Right forelimb (tissue), 1 donor: ENCODE measurements at places on chromosomes 6 and 20.
A peak's percentile ranks its signal among the peaks of the same experiment; 100 is the strongest.

GRCh38 chr6:35922139-35922554 is 1.2 kb upstream of the SRPK1 start:
- DNase-seq, result no peak

GRCh38 chr6:116412270-116412669 is 41.5 kb downstream of the DSE start:
- no peak for DNase-seq

GRCh38 chr6:43891072-43891870 is 121.3 kb downstream of the VEGFA start:
- no peak for DNase-seq

DNA sequence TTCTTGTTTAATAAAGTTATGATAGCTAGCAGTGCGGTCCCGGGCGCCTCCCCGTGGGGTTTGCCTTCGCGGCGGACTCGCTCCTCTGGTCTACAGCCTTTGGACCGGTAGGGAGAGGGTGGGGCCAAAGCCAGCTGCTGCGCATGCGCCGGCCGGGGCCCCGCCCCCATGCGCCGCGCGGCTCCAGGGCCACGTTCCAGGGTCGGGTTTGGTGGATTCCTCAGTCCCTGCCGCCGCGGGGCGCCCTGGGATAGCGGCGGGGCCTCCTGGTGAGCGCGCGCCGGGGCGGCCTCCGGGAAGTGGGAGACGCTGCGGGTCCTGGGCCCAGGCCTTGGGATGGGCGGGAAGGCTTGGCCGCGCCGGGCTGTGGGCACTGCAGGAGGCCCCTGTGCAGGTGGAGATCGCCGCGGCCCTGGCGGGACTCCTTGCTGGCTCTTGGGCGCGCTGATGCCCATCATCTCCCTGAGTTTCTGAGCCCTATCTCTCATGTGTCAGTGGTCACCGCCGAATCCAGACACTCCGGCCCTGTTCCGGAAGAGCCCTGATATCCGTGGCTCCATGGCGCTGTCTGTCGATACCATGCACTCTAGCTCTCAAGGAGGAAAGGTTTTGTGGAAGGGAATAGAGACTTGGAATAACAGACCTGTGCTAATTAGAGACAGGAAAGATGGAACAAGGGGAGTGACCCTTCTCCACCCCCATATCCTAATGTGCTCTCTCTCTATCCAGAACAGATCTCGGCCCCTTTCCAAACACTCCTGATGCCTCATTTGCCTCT is at the start of gene VARS2:
TSS of gene VARS2 (plus strand) at position 163 of the 778 bp plus-strand sequence. CDS start at position 762, 599 bp downstream.
- DNase-seq, result peak; percentile 97

DNA sequence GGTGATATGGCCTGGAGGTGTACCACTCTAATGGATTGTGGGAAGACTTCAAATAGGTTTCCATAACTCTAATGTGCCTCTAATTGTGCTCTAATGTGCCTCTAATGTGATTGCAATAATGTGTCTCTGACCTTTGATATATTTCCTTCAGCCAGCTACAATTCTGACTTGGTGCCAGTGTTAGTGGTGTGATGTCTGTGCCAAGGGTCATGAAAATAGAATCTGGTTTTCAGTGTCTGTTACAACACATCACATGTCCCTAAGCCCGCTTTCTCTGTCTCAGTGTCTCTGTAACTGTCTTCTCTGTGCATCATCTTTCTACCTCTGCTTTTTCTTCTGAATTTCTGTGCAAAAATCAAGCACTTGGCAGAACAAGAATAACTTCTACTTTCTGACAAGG is 77.2 kb upstream of the ECI2 start:
- DNase-seq, result no peak

- no peak for DNase-seq
These were observed 41.7 kb upstream of the PIM1 start for GRCh38 chr6:37127961-37128862.

GRCh38 chr6:166529586-166529985 is 56.9 kb downstream of the RAMACL start:
- no peak for DNase-seq

- peak; percentile 89 for DNase-seq
These were observed at the start of gene GPANK1 for GRCh38 chr6:31664790-31665500. GPANK1 (minus strand) TSS chr6:31664997; CDS start chr6:31664478, 519 bp downstream.

DNA sequence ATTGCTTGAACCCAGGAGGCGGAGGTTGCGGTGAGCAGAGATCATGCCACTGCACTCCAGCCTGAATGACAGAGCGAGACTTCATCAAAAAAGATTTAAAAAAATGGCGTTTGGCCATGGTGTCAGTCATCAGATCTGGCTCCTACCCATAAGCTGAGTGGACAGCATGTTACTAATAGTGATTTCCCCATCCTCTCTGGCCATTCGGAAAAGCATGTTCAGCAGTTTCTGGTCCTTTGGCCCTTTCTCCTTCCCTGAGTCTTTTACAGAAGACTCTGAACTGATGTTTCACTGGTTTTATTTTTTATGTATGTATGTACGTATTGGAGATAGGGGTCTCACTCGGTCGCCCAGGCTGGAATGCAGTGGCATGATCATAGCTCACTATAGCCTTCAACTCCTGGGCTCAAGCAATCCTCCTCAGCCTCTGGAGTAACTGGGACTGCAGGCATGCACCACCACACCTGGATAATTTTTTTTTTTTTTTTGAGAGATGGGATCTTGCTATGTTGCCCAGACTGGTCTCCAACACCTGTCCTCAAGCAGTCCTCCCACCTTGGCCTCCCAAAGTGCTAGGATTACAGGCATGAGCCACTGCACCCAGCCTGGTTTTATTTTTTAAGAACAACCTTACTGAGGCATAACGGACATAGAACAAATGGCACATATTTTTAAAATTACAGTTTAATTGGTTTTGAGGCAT is 84.2 kb upstream of the CNKSR3 start:
- DNase-seq, result no peak

DNA sequence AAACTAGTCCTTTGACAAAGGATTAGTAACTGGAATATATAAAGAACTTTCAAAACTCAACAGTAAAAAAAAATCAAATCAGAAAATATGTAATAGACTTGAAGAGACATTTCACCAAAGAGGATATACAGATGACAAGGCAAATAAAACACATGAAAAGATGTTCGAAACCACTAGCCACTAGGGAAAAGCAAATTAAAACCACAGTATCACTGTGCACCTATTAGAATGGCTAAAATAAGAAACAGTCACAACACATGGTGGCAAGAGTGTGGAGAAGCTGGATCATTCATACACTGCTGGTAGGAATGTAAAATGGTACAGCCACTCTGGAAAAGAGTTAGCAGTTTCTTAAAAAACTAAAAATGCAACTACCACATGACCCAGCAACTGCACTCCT is 14.9 kb downstream of the ZBTB2 start:
- no peak for DNase-seq

GRCh38 chr6:26258212-26258977 is 106.6 kb upstream of the BTN3A2 start:
- DNase-seq, result no peak

DNA sequence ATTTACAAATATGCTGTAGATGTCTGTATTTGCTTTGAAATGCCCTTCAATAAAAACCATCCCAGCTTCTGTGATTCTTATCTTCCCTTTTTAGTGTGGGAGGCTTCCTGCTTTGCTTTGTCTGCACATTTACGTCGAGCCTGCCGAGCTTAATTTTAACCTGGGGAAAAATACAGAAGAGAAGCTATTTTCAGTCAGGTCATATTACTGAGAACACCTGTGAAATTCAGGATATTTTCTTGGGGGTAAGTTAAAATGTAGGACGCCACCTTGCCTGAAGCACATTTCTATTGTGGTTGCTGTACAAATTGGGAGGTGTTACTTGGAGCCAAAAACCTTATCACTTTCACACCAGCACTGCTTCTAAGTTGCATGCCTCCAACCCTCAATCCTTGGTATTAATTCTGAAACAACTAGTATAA is 43.6 kb upstream of the FUCA2 start:
- no peak for DNase-seq

DNA sequence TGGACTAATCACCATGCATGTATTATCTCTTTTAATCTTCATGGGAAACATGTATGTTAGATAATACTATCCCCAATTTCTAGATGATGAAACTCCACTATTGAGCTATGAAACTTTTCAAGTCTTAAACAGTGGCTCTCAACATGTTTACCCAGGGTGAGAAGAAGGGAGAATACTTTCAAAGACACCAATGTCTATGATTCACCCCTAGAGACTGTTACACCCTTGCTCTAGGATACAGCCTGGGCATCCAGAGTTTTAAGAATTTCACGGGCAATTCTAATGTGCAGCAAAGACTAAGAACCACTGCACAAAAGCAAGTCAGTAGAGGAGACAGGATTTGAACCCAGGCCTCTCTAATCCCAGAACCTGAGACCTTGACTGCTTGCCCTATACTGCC is 47.8 kb downstream of the GFOD1 start:
- DNase-seq, result no peak

- DNase-seq, result peak; percentile 45
These were observed 84.7 kb downstream of the MAP3K4 start for GRCh38 chr6:161076181-161076677.

GRCh38 chr6:26322645-26323482 is 42.1 kb upstream of the BTN3A2 start:
- DNase-seq, result peak; percentile 73

DNA sequence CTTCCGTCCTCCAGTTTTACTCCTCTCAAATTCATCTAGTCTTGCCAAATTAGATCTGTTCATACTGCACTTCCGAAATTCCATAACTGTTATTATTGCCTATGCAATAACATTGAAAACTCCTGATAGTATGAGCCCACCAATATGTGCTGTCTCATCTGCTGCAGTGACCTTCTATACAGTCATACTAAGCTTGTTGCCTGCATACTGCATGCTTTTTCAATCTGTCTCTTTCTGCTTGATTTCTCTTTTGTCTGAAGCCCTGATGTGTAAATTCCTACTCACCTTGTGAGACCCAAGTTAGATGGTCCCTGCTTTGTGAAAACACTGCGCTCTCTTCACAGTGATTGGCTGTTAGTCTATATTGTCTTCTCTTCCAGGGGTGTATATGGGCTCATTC is 1.1 kb downstream of the TBP start:
- DNase-seq, result no peak

- no peak for DNase-seq
These were observed 2.8 kb upstream of the ZNF512B start for GRCh38 chr20:63972312-63973159.

DNA sequence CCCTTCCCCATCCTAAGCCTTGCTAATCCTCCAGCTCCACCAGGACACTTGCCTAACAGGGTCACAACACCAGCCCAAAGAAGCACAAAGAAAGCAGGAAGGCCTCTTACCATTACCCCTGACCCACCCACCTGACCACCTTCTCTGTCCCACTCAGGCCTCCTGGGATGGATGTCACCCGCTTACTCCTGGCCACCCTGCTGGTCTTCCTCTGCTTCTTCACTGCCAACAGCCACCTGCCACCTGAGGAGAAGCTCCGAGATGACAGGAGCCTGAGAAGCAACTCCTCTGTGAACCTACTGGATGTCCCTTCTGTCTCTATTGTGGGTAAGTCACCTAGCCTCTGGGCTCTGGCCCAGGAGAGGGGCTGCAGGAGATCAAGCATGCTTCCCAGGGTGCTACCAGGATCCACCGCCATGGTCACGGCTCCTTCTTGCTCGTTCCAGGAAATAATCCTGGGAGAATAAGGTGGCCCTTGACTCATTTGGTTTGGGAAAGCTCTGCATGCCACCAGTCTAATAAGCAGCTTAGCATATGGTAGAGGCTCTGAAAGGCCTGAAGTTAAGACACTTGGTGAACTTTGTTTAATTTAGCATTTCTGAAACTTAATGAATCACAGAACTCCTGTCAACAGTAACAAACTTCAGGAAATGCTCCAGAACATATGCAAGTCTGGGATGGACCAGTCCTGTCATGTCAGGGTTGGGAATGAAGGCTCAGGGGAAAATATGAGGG is 19.2 kb downstream of the ASIP start:
- DNase-seq, result no peak

- DNase-seq, result no peak
These were observed 18.9 kb upstream of the CCN5 start for GRCh38 chr20:44696315-44696714.

GRCh38 chr6:92757925-92758324 is 661.4 kb downstream of the EPHA7 start:
- DNase-seq, result no peak

GRCh38 chr6:81744131-81744530 is 8.3 kb downstream of the TENT5A start:
- no peak for DNase-seq

- peak; percentile 66 for DNase-seq
These were observed 72.3 kb downstream of the BTBD9 start for GRCh38 chr6:38567436-38567835.

GRCh38 chr6:154301839-154302752 is 54.5 kb downstream of the IPCEF1 start:
- DNase-seq, result no peak

- DNase-seq, result no peak
These were observed 62.2 kb downstream of the KCNB1 start for GRCh38 chr20:49420292-49420691.

GRCh38 chr6:126156973-126157372 is 170.6 kb downstream of the TRMT11 start:
- DNase-seq, result no peak

GRCh38 chr20:46678516-46678915 is 10.7 kb downstream of the TP53RK start:
- DNase-seq, result no peak

- no peak for DNase-seq
These were observed 199.0 kb downstream of the ARHGAP18 start for GRCh38 chr6:129510950-129511349.

DNA sequence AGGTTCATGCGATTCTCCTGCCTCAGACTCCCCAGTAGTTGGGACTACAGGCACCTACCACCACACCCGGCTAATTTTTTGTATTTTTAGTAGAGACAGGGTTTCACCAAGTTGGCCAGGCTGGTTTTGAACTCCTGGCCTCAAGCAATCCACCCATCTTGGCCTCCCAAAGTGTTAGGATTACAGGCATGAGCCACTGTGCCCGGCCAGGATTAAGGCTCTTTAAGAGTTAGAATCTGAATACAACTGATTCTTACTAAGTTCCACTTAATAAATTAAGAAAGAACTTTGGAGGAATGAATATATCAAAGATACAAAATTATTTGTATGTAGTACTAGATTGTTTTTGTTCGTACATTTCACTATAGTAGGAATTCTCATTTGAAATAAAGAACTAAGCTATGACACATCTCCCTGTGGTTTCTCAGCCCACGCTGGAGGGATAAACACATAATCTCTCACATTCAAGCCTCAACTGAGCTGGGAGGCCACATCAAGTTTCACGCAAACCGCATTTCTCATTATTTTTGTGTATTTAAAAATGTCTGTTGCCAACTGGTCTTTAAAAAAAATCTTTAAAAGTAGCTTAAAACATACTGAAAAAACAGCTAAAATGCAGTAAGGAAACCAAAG is 34.2 kb downstream of the DTNBP1 start:
- DNase-seq, result no peak
